ENCODE measurements at places on chromosomes 6 and 20. TPM values are rescaled to one million over a fixed set of nuclear protein-coding genes. Genes with fewer than 3 reads are reported as not detected.

- DNase-seq, result no peak
These were observed 35.6 kb downstream of the DZANK1 start for GRCh38 chr20:18431206-18431605.

- no peak for DNase-seq
These were observed 132.4 kb upstream of the MAFB start for GRCh38 chr20:40821429-40821828.

DNA sequence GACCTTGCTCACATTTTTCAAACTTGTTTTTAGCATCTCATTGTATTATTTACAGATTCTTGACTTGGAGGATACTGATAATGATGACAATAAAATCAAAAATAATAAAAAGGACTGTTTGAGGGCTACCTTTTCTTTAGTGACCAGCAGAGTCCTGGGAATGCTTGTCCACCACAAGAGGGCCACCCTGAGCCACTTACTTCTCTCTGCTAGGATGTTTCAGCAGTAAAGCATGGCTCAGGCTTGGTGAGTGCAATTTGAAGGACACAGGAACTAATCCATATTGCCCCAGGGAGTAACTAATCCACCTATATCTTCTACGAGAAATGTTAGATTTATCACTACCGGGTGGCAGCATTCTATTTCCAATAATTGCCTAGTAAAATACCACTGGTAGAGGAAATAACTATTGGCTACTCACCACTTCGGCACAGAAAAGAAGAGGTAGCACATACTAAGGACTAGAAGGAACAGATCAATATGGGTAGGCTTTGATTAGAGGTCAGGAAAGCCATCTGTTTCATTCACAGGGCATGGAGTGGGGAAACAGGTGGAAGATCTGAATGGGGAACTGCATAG lies 5.8 kb upstream of the KIAA0408 start:
- peak; percentile 86 for DNase-seq

DNA sequence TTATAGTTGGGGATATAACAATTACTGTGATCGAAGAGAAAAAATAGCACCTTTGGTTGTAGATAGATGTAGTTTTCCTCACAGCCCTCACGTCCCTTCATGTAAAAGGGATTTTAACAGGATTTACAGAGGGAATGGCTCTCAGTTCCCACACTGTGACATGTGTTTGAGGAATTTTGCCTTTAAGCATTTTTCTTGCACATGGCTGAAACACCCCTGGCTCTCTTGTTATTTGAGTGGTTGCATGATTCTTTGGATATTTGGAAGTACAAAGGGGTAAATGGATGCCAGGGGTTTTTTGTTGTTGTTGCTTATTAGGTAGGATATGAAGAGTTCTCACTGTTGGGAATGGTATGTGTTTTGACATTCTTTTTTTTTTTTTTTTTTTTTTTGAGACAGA lies 48.2 kb downstream of the JAG1 start:
- DNase-seq, result no peak

- DNase-seq, result no peak
These were observed 15.0 kb upstream of the MARCKS start for GRCh38 chr6:113842165-113842564.

DNA sequence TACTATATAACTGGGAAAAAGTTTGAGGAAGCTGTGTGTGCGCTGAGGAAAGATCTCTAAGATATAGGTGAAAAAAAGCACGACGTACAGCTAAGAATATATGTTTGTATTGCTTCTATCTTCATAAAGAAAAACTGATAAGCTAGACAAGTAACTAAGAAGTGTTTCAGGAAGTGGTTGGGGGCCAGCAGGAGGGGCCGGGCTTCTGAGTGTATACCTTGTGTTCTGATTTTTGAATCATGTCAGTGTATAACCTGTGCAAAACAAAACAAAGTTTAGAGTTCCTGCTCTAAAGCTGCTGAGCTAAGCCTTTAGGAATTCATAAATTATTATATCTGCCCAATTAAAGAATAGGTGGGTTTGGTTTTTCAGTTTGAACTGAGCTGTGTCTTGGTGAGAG lies 7.9 kb upstream of the OSER1 start:
- DNase-seq, result no peak

DNA sequence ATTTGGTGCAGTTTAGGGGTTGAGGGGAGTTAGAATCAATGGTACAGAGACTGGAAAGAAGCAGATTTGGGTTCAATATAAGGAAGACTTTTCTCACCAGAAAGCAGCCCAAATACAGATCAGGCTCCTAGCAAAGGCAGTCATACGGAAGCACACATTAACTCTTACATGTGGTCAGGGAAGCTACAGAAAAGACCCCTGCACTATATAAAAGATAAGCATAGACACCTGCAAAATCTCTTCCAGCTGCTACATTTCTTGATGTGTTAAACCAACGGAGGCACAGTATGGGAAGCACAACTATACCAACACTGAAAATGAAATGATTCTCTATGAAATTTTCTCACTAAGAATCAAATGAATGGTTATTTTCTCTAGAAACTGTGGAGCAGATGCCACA lies 150.8 kb downstream of the GMDS start:
- no peak for DNase-seq

GRCh38 chr6:13425270-13425873 lies 62.0 kb downstream of the GFOD1 start:
- no peak for DNase-seq

DNA sequence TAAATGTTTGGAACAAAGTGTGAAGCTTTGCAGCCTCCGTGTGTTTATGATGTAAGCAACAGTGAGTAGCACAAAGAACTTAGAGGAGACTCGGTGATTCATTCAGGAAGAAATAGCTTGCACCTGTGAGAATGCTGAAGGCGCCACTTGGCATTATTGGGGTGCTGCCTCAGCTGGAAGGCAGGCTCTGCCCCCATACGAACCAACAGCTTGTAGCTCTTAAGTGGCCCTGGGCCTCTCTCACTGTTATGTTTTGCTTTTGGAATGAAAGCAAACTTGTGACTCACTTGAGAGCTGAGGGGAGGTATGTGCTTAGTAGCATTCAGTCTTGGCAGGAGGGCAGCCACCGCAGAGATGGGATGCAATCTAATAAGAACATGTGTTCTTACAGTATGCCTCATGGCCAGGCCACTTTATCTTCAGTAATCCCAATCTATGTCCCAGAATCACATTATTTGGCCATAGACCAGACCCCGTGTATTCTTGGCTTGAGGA lies 310.7 kb downstream of the EYA4 start:
- no peak for DNase-seq

- no peak for DNase-seq
These were observed 523 bp downstream of the TMEM30A start for GRCh38 chr6:75283907-75284631.

GRCh38 chr20:23631981-23632710 lies 5.6 kb downstream of the CST3 start:
- peak; percentile 59 for DNase-seq

DNA sequence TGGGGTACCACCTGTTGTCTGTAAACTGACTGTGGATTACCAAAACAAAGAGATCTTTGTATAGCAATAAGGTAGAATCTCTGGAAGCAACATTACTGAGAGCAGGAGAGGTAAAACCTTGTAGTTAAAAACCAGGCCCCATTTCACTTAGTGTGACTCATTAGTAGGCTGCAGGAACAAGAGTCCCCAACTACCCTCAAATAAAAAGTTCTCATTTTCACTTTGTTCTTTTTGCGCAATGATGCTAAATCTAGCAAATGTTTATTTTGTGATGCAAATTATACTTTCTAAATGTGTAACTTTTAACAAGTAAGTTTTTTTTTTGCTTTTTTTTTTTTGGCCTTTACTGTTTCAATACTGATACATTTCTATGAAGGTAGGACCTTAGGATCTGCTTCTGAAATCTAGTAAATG lies 67.1 kb downstream of the ESF1 start:
- no peak for DNase-seq

GRCh38 chr20:17377231-17377630 lies 150.4 kb downstream of the PCSK2 start:
- DNase-seq, result no peak

- no peak for DNase-seq
These were observed 31.9 kb downstream of the MYH7B start for GRCh38 chr20:34987288-34988190.

- DNase-seq, result no peak
These were observed 286.8 kb downstream of the HACE1 start for GRCh38 chr6:104572901-104573300.

GRCh38 chr6:163589387-163589786 lies 174.9 kb downstream of the QKI start:
- DNase-seq, result no peak

- no peak for DNase-seq
These were observed 48.0 kb downstream of the MUC22 start for GRCh38 chr6:31058128-31058894.

Gene TRIM31
- not detected for total RNA-seq

Gene TGM3
- not detected for total RNA-seq

Gene TP53TG5
- not detected for total RNA-seq

Gene KCNQ5
- 0.49 TPM for total RNA-seq

Gene ZNF391
- total RNA-seq, result 7.1 TPM

Gene OR10C1
- total RNA-seq, result not detected

All from sciatic nerve (tissue), 2 donors.